ENCODE measurements at places on chromosomes 7 and 10.

DNA sequence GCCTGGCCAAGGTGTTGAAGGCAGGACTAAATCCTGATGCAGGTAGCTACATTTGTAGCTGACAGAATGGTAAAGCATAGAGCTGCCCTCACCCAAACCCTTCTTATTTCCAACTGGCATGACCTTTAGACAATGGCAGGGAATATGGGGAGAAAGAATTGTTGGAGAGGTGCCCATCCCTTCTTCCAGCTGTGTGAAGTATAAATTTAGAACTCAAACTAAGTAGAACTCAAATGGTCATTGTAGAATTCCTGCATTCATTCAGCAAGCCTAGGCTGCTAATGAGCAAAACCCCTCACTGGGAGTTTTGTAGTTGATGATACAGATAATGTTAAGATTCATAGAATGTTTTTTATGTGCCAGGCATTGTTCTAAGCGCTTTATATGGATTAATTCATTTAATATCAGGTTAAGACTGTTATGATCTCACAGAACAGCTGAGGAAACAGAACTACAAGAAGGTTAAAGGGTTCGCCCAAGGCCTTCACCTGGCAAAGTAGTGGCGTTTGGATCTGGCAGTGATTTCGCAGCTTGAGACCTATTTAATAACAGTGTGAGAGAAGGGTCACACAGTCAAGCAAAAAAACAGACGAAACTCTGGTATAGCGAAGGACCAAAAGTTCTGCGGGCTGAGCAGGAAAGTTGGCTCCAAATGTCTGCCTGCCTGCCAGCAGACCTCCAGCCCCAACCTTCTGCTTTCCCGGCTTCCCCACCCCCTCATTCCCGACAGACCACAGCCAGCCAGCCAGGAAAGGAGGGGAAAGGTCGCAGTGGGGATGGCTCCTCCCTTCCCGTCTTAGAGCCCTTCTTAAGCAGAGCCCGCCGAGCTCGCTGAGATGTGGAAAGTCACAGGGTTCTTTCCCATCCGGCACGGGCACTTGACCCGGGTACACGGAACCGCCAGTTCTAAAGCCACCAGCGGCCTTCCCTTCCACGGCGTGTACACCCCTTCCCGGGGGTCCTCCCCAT lies 1.6 kb upstream of the HILPDA start:
- DNase-seq: no peak

- no peak for DNase-seq
These were observed 278.5 kb downstream of the TCF7L2 start for GRCh38 chr10:113228530-113228929.

- no peak for DNase-seq
These were observed 496.2 kb upstream of the ZMIZ1 start for GRCh38 chr10:78572565-78572964.

GRCh38 chr7:136869991-136870865 lies 1.8 kb downstream of the CHRM2 start:
- DNase-seq: no peak

DNA sequence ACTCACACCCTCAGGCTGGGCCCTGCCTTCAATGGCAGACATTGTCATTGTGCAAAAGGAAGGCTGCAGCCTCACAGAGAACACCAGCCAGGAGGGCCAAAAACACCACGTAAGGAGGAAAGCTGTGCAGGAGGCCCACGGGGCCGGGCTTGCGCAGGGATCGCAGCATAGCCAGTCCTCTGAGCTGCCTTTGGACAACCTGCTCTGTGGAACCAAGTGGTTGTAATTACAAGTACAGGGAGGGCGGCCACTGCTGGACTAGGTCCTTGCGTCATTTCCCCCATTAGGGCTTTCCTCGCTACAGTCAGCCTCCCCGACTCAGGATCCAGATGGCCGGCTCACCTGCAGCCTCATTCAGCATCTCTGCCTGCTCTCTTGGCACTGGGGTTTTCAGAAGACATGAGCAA lies 66.9 kb downstream of the FAM53B start:
- no peak for DNase-seq

DNA sequence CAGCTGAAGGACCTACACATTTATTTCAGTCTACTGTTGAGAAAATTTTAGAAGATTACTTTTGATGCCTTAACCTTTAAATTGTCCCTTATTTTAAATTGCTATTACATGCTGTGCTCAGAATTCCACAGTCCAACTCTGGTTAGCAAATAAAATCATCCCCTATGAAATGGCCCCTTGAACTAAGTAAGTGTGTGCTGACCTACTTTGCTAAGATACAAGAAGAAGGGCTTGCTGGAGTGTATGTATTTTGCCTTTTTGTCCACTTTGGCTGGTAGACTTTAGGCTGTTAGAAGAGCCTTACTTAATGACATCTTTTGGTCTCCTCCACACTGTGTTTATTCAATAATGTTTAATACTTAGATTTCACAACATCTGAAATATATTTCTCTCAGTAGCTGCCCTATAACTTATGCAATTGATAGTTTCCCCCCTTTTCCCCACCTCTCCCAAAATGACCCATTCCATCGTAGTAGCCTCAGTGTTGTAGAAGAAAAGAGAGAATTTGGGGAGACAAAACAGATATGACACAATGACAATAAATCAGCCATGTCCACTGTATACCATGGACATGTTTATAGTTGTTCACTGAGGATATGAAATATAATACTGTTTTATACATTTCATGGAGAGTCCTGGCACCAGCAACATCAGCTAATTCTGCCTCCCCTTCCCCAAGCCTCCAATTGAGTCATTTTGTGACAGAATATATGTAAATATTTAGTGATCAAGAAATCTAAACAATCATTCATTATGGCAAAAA lies 107.8 kb upstream of the ASAH2 start:
- DNase-seq: no peak

GRCh38 chr7:18290865-18291264 lies 204.7 kb upstream of the HDAC9 start:
- peak; percentile 29 for DNase-seq

DNA sequence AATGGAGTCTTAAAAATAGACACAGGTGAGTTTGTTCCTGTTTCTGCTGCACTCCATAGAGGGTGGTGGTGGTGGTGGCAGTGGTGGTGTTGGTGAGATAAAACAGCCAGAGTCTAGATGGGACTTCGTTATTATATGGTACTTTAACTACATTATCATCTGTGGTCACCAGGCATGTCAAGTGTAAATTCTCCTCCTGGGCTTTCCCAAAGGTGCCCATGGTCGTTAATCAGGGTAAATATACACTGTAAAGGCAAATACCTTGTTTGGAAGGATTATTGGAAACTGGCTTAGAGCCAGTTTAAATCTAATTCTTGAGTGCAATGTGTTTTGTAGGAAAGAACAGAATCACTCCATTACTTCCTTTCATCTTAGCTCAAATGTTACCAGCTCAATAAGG lies 21.5 kb upstream of the COMMD3 start:
- no peak for DNase-seq

DNA sequence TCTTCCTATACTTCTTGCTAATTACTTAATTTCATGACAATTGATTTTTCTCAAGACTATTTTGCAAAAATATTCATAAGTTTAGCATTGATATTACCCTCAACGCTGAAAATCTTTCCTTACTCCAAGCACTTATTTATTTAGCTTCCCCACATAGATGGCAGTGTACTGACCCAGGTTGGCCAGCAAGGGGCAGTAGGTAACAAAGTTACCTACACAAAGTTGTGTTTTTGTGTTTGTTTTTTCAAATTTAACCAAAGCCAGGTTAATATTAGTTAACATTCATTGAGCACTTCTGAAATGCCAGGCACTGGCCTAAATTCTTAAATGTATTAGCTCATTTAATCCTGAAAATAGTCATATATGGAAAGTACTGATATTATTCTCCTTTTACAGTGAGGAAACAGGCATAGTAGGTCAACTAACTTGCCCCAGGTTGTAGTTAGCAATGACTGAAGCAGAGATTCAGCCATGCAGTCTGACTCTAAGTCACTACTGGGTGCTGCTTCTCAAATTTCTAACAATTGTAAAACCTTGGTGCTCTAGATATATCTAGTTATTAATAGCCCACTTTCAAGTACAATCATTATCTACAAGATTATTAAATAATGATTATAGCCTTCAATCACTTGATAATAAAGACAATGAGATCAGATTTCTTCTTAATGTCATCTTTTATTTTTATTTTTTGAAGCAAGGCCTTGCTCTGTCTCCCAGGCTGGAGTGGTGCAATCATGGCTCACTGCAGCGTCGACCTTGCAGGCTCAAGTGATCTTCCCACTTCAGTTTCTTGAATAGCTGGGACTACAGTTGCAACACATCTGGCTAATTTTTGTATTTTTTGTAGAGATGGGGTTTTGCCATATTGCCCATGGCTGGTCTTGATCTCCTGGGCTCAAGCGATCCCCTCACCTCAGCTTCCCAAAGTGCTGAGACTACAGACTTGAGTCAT lies 5.8 kb upstream of the GGCT start:
- peak; percentile 54 for DNase-seq

DNA sequence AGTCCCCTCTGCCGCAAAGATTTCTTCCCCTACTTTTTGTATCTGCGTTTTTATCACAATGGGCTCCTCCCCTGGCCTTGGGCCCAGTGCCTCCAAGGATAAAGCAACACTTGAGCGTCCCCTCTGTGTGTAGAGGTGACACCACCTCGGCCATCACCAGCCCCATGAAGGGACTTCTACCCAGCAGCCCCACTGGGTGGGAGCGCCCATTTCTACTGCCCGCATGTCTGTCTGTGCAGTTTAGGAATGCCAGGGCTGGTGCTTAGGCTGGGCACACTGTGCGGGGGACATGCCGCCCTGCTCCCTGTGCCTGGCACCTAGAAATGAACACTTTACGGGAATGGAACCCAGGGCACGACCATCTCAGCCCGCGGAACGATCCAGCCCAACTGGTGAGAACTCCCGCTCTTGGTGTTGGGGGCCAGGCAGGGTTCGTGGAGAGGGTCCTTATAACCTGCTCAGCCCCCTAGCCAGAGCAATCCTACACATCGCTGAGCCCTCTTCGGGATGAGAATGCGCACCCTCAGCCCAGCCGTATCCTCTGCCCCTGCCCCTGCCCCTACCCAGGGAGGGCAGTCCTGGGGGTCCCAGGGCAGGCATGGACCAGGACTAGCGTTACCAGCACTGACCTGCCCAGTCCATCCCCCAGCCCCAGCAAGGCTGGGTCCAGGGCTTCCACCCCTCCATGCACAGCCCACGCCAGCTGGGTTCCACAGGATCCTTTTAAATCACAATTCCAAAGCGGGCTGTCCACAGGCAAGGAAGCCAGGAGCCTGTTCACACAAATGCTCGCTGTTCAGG lies 12.8 kb downstream of the CRYGN start:
- DNase-seq: no peak

DNA sequence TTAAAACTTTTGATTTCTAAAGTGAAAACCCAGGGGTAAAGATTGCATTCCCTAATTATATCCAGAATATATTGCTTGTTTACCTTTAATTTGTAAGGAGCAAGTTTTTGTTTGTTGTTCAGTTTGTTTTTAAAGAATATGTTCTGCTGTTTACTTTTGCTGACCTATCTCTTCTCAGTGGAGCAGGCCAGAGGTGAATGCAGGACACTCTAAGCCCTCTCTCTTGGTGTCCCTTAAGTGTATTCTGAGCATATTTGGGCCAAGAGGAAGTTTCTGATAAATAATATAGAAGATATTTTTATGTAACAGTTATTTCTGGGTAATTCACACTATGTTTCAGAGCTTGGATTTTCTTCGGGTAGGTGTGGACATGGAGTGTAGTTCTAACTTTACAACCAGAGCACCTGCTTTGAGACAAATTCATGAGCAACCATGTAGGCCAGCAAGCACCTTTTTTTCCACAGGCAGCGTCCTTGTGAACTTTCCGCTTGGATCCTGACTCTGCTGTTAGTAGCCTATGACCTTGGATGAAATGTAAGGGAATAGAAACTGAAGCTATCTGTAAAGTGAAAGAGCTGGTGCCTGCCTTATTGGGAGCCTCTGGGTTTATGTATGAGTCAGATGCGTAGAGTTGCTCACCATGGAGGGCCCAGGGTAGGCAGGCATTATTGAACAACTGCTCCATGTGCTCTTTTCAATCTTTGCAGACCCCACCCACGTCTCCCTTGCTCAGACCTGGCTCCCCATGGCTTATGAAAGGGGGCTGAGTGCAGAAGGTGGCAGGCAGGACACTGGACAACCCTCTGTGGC lies 16.1 kb downstream of the OGDH start:
- DNase-seq: peak; percentile 22

DNA sequence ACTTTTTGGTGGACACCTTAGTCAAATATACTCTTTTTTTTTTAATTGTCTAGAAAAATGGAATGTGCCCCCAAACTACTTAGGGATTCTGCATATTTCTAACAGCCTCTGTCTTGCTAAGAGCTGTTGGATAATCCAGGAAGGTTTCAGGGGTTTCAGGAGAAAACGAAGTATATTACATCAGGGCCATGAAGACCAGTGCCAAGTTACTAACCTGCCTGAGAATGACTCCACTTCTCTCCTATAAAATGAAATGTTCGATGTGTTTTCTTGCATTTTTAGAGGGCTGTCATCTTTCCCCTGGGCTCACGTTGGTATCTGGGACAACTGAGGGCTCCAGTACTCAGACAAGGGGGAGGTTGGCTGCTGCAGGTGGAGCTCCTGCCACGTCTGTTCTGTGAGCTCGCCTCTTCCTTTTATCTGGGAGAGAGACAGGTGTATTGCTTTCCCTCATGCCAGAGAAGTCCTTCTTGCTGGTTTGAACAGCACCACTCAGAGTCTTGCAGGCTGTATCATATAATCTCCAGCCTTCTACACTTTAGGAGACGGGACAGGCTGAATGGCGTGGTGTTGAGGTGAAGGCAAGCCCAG lies 71.3 kb downstream of the CAMK1D start:
- DNase-seq: no peak

DNA sequence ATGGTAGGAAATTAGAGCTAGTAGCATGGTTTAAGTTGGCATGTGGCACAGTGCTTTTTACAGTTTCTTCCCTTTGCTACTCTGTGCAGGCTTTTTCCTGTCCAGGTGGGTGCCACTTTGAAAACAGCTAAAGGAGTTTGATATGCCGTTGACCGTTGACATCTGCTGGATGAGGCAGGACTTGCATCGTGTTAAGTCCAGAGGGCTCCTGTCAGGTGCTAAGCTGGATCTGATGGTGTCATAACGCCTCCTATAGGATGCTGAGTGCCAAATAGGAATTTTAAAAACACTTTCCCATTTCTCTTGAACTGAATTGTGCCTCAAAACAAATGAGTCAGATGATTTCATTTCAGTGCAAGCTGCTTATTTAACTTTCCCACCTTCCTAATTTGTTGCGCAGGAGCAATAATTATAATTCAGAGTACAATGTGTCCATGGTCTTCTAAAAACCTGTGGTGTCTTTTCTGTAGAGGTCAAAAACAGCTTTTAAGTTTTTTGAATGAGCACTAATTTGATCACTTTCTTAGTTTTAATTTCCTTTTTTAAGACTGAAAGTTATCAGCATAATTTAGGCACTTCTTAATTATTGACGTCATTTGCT lies 178.3 kb downstream of the CDCA7L start:
- no peak for DNase-seq

DNA sequence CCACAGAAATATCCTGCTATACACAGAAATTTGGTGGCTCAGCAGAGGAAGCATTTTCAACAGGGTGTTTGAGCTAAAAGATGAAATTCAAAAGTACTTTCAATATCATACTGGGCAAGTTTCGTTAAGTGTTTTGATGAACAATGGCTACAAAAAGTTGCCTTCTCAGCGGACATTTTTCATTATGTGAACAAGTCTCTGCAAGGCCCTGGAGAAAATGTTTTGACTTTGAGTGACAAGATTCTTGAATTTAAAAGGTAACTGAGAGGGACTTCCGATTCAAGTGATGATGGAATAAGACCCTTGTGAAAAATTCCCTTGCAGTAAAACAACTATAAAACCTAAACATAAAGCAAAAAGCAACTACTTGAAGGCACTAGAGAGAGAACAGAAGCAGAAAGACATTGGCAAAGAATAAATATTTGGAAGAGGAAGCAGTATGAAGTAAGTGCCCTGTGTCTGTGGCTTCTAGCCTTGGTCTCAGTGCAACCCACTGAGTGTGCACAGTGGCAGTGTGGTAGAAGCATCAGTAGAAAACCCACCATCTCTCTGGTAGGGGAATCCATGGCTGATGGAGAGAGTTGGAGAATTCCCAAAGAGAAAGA lies 62.5 kb upstream of the NAMPT start:
- peak; percentile 69 for DNase-seq

All from inflammatory macrophage (primary cell).